ENCODE measurements at places on chromosomes 1 and 21.

DNA sequence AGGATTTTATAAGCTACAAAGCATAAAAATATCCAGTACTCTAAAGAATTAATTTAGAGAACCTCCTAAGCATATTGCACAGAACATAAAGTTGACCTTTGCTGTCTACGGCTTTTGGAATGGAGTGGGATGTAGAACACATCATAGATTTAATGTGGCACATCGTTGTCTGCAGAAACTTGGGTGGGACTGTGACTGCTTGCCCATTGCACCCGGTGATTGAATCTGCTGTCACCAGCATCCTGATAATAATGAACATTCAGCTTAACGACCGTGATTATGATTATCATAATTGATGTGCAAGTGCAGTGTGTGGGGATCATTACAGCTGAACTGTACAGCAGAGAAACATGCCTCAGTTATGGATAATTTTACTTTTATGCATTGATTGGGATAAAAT, 181.9 kb downstream of the SPATA17 start:
- DNase-seq: no peak

- DNase-seq: peak; percentile 49
These were observed 6.6 kb downstream of the LIN28A start for GRCh38 chr1:26417111-26417759.

DNA sequence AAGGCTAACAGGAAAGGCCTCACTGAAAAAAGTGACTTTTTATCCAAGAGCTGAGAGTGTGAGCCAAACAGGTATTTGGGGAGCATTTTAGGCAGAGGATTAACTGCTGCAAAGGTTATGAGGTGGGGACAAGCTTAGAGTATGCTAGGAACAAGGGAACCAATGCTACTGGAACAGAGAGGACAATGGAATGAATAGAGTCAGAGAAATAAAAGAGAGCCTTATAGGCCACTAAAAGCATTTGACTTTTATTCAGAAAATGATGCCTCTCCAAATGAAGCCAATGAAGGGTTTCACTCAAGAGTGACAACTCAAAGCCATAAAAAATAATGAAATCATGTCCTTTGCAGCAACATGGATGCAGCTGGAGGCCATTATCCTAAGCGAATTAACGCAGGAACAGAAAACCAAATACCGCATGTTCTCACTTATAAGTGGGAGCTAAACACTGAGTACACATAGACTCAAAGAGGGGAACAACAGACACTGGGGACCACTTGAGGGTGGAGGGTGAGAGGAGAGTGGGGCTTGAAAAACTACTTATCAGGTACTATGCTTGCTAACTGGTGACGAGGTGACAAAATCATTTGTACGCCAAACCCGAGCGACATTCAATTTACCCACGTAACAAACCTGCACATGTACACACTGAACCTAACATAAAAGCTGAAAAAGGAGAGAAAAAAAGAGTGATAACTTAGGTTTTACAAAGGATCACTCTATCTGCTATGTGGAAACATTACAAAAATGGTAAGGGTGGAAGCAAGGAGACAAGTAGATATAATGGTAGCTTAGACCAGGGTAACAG, 11.1 kb downstream of the PTP4A2 start:
- DNase-seq: no peak

DNA sequence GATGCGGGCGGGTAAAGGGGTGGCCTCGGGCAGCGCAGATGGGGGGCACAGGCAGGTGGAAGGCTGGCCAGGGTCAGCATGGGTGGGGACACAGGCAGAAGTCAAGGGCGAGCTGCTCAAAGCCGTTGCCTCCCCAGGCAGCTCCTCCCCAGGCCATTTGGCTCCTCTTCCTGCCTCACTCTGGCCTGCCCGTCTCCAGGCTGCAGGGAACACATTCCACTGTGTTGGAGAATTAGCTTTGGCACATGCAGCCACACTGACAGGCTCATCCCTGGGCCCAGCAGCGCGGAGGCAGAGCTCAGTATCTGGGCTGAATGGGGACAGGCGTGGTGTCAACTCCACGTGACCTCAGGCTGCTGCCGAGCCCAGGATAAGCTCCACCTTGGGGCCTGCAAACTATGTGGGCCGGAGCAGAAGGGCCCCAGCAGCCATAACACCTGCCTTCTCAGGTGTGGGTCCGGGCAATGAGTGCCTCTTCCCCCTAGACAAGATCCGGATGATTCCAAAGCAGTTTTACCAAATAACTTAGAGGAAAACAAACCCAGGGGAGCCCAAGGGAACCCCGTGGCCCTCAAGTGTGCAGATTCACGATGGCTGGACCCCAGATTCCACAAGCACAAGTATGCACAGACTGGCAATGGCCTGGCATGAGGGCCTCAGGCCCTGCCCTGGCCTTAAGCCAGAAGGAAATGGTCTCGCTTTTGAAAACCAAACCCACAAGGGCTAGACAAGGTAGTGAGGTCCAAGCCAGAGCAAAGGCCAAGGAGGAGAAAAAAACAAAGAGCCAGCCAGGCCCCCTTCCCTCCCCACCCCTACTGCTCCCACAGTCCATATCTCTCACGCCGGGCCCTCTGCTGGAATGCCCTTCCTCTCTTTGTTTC, 40.2 kb downstream of the HSPG2 start:
- peak; percentile 30 for DNase-seq

DNA sequence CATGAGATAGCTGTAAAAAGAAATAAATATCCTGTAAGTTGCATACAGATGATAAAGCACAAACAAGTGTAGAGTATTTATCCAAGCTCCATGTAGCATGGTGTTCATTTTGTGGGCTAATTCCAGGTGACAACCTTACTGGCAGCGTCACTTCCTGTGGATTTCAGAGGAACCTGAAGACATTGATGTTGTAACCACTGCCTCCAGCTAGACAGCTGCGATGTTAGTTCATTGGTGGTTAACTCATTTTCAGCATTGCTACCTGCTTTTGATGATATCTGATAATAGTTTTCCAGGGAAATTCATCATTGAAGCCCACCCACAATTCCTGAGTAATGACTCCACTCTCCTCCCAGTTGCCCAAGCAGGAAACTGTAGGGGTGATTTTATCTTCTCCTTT, 3.0 kb downstream of the HSD3B1 start:
- no peak for DNase-seq

Data from fibroblast of skin of right biceps (primary cell).